ENCODE measurements at places on chromosomes 7 and 10. TPM values are rescaled to one million over a fixed set of nuclear protein-coding genes. Genes with fewer than 3 reads are reported as not detected.

The TASOR2 gene
- total RNA-seq = 35.8 TPM

The CAMK1D gene
- 6.5 TPM for total RNA-seq

The UCN3 gene
- total RNA-seq = not detected

The KCNH2 gene
- 88.9 TPM for total RNA-seq

The IDI2 gene
- 0.16 TPM for total RNA-seq

The CYP26A1 gene
- not detected for total RNA-seq

The GARIN1A gene
- 1.7 TPM for total RNA-seq

The EMX2 gene
- total RNA-seq = not detected

The TNKS2 gene
- 12.2 TPM for total RNA-seq

The FAM24B gene
- not detected for total RNA-seq

The SPDYE1 gene
- not detected for total RNA-seq

The EZH2 gene
- total RNA-seq = 1.1 TPM

The AMPH gene
- 1.7 TPM for total RNA-seq

The AKR1E2 gene
- total RNA-seq = 5.1 TPM

The UTF1 gene
- not detected for total RNA-seq

The RSBN1L gene
- 9.3 TPM for total RNA-seq

The LHPP gene
- 7.4 TPM for total RNA-seq

The C7orf33 gene
- total RNA-seq = not detected

The RBP3 gene
- total RNA-seq = not detected

The GHRHR gene
- not detected for total RNA-seq

The WNT16 gene
- not detected for total RNA-seq

The DPP6 gene
- 0.19 TPM for total RNA-seq

The LBX1 gene
- total RNA-seq = not detected

The THSD7A gene
- total RNA-seq = 0.70 TPM

The RTKN2 gene
- total RNA-seq = not detected

The ZNF117 gene
- 2.3 TPM for total RNA-seq

The NUTM2E gene
- total RNA-seq = not detected

The GLUD1 gene
- total RNA-seq = 101 TPM

The PRLHR gene
- total RNA-seq = not detected

The ARF5 gene
- 70.5 TPM for total RNA-seq

The COL17A1 gene
- not detected for total RNA-seq

The DPCD gene
- total RNA-seq = 22.7 TPM

The GIMAP1 gene
- total RNA-seq = 5.6 TPM

The CLDN3 gene
- not detected for total RNA-seq

The PKD1L1 gene
- total RNA-seq = 1.9 TPM

The PRKRIP1 gene
- 9.8 TPM for total RNA-seq

The AVL9 gene
- 13.8 TPM for total RNA-seq

The ANKRD30A gene
- not detected for total RNA-seq

The CH25H gene
- total RNA-seq = 0.22 TPM

The GBX1 gene
- total RNA-seq = 2.7 TPM

The HTR5A gene
- not detected for total RNA-seq

The DOCK1 gene
- 14.3 TPM for total RNA-seq

The CTAGE8 gene
- 0.32 TPM for total RNA-seq

The ANKRD61 gene
- total RNA-seq = not detected

The NFE2L3 gene
- total RNA-seq = 0.91 TPM

The POLL gene
- 15.8 TPM for total RNA-seq

The SRRM3 gene
- 16.3 TPM for total RNA-seq

The DPYSL4 gene
- 31.7 TPM for total RNA-seq

The CRTAC1 gene
- total RNA-seq = 1.0 TPM

The LDB3 gene
- 1,375 TPM for total RNA-seq

The MLXIPL gene
- total RNA-seq = 6.9 TPM

The ABCB4 gene
- total RNA-seq = 5.0 TPM

The OPN1SW gene
- total RNA-seq = not detected

The EBLN1 gene
- total RNA-seq = not detected

The CCNJ gene
- total RNA-seq = 2.4 TPM

The WNT2 gene
- not detected for total RNA-seq
